Hematopoietic multipotent progenitor cell treated with erythropoietin and hydrocortisone succinate and interleukin-3 and kit ligand, for 4 days (in vitro differentiated cells): ENCODE measurements at places on chromosomes 4 and X.

GRCh38 chr4:77127215-77127614, 29.8 kb upstream of the CCNG2 start:
- peak; percentile 37 for DNase-seq

DNA sequence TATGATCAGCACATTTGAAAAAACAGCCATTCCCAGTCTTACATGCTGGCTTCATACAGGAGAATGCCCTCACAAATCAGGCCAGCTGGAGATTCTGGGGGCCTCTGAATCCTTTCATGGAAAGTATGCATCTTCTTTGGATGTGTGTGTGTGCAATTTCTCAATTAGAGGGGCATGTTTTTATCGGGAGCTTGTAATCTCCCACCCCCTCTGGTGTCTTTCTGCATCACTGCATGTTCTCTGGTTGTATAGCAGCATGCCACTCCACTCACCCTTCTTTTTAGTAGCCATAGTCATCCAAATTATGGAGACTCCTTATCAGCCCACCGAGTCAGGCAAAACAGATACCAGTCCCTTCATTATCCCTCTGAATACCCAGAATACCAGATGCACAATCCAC, 282.2 kb upstream of the SLIT2 start:
- DNase-seq, result no peak

GRCh38 chr4:86512631-86513030, 81.5 kb upstream of the PTPN13 start:
- DNase-seq, result no peak

DNA sequence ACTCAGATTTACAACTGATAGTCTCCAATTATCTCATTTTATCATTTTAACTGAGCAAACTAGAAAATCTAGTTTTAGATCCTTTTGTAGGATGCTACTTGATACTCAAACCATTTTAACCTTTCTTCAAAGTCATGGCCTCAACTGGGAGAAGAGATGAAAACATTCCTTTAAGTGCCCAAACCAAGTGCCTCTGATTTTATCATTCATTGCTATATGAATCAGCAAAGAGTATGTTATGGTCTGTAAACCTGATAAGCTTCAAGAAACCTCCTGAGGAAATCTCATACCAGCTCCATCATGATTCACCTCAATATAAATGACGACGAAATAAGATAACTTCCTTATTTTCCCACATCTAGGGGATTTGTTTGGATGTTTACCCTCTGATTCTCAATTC, 119.9 kb downstream of the FAM13A start:
- DNase-seq, result no peak

DNA sequence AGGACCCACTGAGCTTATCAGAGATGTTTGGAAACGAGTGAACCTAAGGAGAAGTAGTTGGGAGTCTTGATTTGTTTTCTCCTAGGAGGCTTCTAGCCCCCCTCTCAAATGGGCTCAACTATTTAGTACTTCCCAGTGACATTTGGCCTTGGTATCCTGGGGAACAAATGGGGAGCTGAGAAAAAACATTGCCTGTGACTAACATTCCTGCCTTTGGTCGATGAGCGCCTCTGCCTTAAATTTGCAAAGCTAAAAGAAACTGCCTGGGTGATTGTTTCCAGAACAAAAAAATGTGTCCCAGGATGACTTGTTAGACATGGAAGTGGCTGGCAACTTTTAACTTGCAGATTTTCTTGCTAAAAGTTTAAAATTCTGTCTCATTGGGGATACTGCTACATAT, 58.8 kb upstream of the IGFBP7 start:
- DNase-seq, result no peak

DNA sequence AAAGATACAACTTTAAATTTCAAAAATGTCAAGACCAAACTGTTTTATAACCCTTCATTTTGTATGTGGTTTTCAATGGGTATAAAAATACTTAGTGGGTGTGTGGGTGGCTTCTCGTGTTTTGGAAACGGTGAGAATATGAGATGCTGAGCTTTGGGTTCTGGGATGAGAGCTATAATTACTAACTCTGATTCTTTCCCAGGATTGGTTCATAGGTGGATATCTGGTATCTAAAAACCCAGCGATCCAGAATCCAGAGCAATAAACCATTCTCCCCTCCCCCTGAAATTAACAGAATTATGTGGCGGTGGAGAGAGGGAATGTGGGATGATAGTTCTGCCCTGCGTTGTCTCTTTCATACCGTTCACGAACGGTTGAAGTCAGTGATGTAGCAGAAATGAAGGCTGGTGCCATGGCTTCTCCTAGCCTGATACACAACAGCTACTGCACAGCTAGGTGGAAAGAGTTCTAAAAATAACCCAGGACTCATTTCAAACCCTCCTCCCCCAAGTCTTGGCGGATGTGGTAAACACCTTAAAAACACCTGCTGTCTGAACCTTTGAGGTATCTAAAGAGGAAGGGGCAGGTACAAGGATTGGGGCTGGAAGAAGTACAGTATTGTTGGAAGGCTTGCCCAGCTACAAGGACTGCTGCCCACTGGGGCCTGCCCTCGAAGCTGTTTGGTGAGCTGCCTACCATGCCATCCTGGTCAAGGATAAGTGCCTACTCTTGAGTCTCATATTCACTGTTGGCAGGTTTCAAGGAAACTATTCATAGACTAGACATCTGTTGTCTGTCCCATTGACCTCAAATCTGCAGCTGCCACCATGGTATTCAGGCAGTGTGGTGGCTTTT, 44.5 kb downstream of the SEPTIN11 start:
- DNase-seq, result no peak

GRCh38 chr4:18914182-18914581, 892.6 kb upstream of the LCORL start:
- DNase-seq, result no peak

DNA sequence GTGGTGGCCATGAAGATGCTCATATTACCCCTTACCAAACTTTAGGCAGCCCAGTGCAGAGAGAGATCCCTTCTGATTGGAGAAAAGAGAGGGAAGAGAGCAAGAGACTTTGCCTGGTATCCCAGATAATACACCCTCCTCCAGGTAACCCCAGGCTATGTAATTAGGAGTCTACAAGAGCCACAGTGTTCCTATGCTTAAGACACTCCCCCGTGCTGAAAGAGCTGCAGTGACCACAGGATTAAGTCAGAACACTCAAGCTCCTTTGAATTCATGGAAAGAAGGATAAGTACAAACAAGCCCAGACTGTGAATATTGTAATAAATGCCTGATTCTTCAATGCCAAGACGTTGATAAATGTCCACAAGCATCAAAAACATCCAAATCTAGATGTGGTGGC, 41.4 kb downstream of the PABPC4L start:
- DNase-seq, result no peak

DNA sequence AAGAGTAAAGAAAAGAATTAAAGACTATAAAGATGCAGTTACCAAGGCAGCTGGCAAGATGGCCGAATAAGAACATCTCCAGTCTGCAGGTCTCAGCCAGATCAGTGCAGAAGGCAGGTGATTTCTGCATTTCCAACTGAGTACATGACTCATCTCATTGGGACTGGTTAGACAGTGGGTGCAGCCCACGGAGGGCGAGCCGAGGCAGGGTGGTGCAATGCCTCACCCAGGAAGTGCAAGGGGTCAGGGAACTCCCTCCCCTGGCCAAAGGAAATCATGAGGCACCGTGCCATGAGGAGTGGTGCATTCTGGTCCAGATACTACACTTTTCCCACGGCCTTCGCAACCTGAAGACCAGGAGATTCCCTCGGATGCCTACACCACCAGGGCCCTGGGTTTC, 20.5 kb downstream of the SPIN4 start:
- DNase-seq, result peak; percentile 3

GRCh38 chrX:43423876-43424275, 232.2 kb upstream of the MAOA start:
- DNase-seq, result no peak

DNA sequence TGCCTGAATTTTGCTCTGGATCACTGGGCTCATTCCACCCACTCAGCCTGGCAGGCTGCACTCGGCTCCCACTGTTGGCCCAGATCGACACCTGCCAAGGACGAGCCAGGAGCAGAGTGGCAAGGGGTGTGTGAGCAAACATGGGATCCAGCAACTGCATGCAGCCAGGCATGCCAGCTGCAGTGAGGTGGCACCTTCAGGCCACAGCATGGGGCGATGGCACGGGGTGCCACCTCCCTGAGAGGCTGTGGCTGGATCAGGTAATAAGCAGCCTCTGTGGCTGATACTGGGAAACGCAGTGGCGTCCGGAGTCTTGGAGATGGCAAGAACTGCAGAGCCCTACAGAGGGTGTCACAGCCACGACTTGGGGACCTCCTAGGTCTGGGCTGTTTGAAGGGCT, 244.5 kb upstream of the FSTL5 start:
- no peak for DNase-seq

DNA sequence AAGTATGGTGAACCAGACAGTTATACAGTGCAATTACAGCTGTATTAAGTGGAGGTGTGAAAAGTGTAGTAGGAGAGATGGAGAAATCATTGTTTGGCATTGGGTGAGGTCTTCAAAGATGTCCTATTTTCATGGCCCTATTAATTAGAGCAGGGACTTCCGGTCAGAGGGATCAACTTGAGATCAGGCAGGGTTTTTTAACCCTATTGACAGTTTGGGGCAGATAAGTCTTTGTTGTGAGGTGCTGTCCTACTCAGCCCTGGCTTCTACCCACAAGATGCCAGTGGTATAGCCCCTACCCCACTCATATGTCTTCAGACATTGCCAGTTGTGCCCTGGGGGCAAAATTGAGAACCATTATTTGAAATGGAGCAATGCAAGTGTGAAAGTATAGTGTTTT, 9.9 kb downstream of the USP9X start:
- DNase-seq, result no peak

DNA sequence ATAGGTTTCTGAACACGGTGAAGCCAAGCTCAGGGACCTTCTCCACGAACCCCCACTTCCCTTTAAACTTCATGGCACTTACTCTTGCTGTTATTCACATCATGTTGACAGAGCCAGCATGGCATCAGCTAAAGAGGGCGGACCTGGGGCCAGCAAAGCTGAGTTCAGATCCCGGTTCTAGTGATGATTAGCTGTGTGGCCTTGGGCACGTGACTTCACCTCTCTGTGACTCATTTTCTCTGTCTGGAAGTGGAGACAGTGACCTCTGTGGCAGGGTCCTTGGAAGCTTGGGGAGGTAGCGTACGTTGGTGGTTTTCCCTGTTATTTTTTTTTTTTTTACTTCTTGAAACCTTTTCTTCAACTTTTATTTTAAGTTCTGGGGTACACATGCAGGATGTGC, 13.4 kb downstream of the EVC start:
- DNase-seq, result no peak

GRCh38 chr4:74402692-74403456, 37.9 kb downstream of the EREG start:
- peak; percentile 45 for DNase-seq

DNA sequence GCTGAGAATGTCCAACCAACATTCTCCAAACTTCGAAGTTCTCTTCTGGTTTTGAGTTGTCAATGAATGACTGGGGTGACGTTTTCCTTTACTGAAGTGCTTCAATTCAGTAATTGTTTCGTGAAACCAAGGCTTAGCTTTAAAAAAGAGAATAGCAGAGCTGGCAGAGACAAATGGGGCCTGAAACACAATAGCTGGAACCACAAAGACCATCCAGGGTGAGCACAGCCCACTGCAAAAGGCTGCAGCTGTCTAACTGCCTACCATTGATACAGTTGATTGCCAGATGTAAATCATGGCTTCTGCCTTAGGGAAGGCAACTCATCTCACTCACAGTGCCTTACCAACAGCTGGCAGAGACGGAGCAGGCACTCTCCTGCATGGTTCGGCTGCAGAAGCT, 78.7 kb upstream of the ZNF518B start:
- DNase-seq, result no peak

- no peak for DNase-seq
Measured at GRCh38 chr4:128858879-128859671, 49.6 kb downstream of the JADE1 start.

DNA sequence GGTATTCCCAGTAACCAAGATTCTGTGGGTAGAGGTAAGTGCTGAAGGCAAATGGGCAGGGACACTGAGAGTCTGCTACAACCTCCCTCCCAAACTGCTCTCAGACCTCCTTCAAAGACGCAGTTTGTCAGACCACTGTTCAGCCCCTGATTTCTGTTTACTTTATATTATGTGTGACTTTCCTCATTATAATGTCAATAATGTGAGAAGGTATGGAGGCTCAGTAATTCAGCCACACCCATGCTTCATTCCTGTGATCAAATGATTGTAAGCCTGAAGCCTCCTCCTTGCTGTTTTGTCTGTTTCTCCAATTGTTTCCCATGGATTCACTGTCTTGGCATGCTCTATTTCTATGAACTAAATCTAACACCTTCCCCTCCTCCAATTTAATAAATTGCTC, 75.6 kb downstream of the SYTL5 start:
- no peak for DNase-seq
